ENCODE measurements at places on chromosomes 11 and 22.

DNA sequence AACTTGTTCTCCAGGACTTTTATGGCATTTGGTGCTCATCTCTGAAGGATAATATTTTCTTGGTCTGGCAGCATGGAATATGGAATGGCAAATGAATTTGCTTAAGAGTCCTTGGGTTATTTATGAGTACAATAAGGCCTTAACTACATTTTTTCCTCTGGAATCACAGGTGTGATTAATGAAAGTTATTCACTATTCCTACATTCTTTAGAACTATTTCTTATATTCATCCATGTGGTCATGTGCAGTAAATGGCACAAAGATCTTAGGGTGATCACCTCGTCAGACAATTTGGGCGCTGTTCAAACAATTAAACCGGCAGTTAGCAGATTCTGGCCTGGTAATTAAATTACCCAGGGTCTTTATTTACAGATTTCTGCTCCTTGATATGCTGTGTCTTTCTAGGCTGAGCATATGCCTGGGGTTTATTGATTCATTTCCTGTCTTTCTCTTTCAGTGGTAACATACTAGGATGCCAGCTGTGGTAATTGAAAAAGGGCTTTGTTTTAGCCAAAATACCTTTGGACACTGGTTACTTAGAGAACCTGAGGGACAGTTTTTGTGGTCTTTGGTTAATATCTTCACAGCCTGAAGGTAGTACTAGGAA, 31.6 kb downstream of the SIK2 start:
- DNase-seq, result no peak

DNA sequence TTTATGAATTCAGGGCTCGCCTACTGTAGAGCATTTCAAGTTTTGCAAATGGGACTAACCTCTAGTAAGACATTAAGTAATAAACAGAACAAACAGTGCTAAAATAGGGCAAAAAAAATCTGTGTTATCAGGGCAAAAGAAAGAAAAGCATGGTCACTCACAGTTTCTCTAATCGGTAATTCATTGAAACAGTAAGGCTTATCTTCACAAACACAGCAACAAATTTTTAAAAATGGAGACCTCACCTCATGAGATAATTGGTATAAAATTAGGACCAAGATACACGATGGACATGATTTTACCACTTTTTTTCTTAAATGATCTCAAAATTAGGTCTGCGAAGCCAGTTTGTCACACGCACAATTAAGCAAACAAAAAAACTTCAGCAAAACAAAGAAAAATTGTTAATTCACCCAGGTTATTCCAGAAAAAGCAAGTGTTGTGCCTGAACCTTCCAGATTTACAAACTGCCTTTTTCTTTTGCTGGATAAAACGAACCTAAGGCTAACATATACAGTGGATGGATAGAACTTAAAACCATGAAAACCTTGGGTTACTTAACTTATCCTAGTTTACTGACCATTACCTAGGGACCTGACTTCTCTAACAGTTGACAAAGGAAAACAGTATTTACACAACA, 1.4 kb downstream of the TMEM123 start:
- DNase-seq, result no peak

- no peak for DNase-seq
These were observed 17.3 kb upstream of the CD82 start for GRCh38 chr11:44548032-44548695.

GRCh38 chr11:43983221-43983810, 40.9 kb downstream of the C11orf96 start:
- DNase-seq, result no peak

Measured in T-helper 9 cell (primary cell).